ENCODE measurements at places on chromosomes 7 and 10. TPM values are rescaled to one million over a fixed set of nuclear protein-coding genes. Genes with fewer than 3 reads are reported as not detected.

Gene NEBL
- 0.32 TPM for total RNA-seq

Gene FAM221A
- total RNA-seq = 0.67 TPM

Gene SPDYE2B
- total RNA-seq = not detected

Gene DDC
- total RNA-seq = not detected

Gene MUC12
- total RNA-seq = 0.21 TPM

Gene HTR7
- 15.0 TPM for total RNA-seq

Gene EPO
- total RNA-seq = 0.41 TPM

Gene POM121
- 19.2 TPM for total RNA-seq

Gene PTF1A
- total RNA-seq = not detected

GRCh38 chr7:44177570-44178131 is 11.6 kb downstream of the GCK start:
- DNase-seq = no peak

GRCh38 chr7:2360796-2361195 is 6.2 kb downstream of the EIF3B start:
- peak; percentile 63 for DNase-seq

GRCh38 chr10:110357252-110357780 is 52.6 kb upstream of the SMNDC1 start:
- DNase-seq = peak; percentile 79

DNA sequence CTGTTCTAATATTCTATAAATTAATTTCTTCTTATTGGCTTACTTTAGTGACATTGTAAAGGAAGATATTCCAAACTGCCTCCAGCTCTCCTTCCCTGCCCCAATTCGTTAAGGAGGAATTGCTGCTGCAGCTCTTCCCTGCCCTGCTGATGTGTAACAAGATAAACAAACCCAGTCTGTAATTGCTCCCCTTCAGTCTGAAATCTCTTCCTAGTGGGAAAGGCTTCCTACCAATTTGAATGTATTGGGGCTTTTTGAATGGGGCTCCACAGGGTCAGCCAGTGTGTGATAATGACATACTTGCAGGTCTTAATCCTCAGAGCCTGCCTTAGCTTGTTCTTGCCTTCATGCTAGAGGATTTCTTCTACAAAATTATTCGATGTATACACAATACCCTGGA is 849.9 kb upstream of the GHITM start:
- no peak for DNase-seq

DNA sequence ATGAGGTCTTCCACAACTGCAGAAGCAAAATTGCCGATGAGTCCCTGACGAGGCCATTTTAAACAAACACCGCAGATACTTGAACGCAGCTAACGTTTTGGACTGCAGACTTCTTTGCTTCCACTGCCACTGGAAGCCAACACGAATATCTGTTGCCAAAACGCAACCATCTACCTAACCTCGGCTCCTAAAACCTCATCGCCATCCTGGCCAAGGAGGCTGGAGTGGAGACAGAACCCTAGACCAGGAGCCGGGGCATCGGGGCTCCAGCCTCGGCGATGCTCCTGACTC is 493 bp downstream of the WDR91 start:
- no peak for DNase-seq

- DNase-seq = no peak
Measured at GRCh38 chr10:132253092-132253687, 54.6 kb downstream of the STK32C start.

DNA sequence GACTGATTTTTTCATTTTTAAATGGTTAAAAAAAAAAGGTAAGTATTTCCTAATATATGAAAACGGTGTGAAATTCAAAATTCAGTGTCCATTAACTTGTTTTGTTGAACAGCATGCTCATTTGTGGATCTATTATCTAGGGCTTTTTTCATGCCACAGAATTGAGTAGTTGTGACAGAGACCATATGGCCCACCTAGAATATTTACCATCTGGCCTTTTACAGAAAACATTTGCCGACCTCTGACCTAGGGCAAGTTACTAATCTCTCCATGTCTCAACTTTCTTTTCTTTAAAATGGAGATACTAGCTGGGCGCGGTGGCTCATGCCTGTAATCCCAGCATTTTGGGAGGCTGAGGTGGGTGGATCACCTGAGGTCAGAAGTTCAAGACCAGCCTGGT is 41.3 kb downstream of the GRK5 start:
- no peak for DNase-seq

DNA sequence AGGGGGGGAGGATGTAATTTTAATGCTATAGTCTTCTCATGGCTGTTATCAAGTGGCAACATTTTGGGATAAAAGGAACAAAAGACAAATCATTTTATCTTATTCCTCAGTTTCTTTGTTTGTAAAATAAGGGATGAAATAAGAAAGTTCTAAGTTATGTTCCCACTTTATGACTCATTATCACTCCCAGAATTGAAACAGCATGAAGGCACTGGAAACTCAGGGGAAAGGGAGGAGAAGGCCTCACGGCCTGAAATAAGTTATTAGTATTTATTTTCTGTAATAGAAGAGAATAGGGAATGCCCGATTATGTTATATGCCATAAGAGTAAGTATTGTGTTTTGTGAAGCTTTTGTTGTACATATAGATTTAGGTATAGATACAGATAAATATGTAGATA is 85.0 kb upstream of the NAMPT start:
- DNase-seq = no peak

GRCh38 chr10:43226441-43226840 is 40.4 kb downstream of the RASGEF1A start:
- no peak for DNase-seq

DNA sequence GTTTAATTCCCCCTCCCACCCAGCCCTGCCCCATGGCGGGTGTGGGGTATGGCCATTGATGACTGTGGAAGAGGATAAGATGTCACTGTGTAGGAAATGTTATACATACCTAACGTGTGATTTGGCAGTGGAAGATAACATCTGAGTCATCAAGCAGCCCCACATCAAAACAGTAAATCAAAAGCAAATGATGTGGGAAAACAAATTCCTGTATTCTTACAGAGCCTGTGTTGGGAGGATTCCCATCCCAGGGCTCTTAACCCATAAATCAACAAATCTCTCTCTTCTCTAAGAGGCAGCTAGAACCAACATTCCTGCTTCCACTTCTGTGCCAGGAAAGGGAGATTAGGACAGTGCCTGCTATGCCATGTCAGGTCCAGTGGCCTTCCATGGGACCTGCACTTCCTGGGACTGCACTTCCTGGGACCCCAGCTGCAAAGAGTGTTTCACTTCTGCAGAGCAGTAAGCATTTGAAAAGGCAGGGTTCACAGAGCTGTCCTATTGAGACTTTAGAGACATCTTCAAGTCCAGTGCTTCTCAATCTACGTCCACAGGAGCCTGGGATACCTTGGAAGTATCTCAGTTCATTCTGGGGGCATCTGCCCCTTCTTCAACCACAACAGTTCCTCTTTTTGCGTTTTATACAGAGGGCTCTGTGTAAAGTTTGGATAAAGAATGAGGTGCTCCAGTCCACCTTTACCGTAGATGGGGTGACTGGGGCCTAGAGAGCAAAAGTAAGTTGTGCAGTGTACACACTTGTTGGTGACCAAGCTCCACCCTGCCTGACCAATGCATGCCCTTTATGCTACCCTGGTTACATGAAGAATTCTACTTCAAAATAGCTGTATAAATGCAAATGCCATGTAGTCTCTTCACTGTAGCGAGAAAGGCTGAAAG is 45.7 kb downstream of the ATXN7L1 start:
- peak; percentile 91 for DNase-seq

DNA sequence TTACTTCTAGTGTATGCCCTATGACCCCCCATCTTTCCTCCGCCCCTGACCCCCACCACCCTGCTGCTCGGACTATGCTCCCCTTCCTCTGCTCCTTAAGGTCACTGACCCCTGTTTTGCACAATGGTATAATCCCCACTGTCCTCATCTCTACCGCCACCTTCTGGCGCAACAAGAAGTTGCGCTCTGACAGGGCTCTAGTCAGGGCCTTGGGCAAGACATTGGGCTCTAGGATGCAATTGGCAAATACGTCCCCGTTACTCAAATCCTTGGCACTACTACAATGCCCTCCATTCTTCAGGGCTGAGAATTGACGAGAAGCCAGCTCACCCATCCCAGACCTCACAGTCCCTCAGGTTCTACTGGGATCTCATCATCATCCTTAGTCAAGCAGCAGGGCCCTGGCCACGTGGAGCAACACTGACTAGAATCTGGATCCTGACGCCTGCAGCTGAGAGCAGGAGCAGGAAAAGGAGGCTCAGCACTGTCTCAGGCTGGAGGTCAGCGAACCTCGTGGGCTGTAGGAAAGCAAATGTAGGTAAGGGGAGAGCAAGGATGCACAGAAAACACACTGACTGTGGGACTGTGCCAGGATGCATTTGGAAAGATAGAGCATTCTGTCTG is 10.6 kb downstream of the LRIT2 start:
- no peak for DNase-seq

GRCh38 chr10:49667991-49668390 is 11.5 kb upstream of the C10orf53 start:
- no peak for DNase-seq

DNA sequence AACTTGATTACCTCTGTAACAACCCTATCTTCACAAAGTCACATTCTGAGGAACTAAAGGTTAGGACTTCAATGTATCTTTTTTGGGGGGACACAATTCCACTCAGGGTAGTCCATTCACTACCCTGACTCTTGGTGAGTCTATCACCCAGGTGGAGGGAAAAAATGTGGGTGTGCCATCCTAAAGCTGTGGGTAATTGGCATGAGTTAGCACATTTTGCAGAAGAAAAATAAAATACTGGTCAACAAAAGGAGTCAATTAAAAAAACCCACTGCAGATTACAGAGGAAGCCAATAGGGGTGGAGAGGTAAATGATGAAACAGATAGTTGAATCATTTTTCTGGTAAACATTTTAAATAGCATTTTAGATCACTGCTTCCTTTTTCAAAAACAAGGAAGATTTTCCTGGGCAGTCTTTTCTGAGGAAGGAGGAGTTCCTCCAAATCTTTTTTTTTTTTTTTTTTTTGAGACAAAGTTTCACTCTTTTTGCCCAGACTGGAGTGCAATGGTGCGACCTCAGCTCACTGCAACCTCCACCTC is 5.1 kb upstream of the BLVRA start:
- DNase-seq = no peak

- no peak for DNase-seq
Measured at GRCh38 chr7:101554584-101555268, 74.4 kb downstream of the MYL10 start.

GRCh38 chr10:47361293-47361692 is 13.1 kb downstream of the RBP3 start:
- no peak for DNase-seq

DNA sequence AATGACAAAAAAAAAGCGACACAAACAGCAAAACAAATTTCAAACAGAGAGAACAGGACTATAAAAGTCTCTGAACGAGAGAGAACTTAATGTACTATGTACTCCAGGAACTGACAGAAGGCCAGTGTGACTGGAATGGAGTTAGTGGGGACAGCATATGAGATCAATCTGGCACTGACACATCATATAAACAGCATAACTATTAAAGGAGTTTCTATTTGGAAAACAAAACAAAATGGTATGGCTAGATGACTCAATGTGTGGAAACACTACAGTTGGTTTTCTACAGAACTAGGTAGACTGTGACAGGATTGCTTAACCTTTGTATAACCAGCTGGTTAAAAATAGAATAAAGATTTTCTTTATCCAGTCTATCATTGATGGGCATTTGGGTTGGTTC is 232.9 kb upstream of the KAT6B start:
- peak; percentile 10 for DNase-seq

GRCh38 chr10:80451132-80451531 is 3.0 kb upstream of the TSPAN14 start:
- DNase-seq = no peak

- DNase-seq = no peak
Measured at GRCh38 chr10:90372451-90372850, 485.4 kb downstream of the HTR7 start.

DNA sequence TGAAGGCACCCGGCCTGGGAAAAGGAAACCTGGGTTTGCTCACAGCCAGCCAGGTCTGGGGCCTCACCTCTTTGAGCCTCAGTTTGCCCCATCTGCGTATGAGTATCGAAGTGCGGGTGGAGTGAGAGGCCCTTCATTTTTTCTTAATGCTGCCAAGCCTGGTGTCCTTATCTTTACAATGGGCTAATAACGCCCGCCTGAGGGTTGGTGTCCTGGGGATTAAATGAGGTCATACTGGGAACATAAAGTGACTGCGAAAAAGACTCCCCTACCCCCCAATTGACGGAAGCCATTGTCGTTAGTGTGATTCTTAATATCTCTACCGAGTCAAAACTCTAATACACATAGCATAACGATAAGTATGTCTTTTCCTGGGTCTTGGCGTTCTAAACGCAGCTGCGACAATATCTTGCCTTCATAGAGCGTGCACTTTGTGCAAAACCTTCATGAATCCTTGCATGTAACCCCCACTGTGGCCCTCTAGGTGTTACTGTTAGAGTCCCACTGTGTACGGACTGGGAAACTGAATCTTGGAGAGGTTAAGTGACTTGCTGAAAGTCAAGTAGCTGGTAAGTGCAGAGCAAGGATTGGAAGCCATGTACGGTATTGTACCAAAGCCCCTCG is 11.4 kb upstream of the GRB10 start:
- DNase-seq = no peak

GRCh38 chr10:11525503-11525902 is 85.9 kb downstream of the USP6NL start:
- DNase-seq = no peak

Data from foreskin keratinocyte (primary cell).